Activated T-helper 17 cell treated with anti-CD3 and anti-CD28 coated beads, Interleukin-2, amount 50 U/mL, for 72 hours (primary cell): ENCODE measurements at places on chromosomes 6 and 20. TPM values are rescaled to one million over a fixed set of nuclear protein-coding genes. Genes with fewer than 3 reads are reported as not detected.

- no peak for ATAC-seq
Observed at GRCh38 chr20:51594236-51595057, 51.9 kb upstream of the NFATC2 start.

GRCh38 chr6:27505209-27506027 is 32.5 kb upstream of the ZNF184 start:
- peak; percentile 18 for ATAC-seq

- ATAC-seq: no peak
Observed at GRCh38 chr6:137734875-137735182, 132.2 kb upstream of the TNFAIP3 start.

GRCh38 chr20:59018817-59019216 is 412 bp upstream of the TUBB1 start:
- no peak for ATAC-seq

- ATAC-seq: peak; percentile 44
Observed at GRCh38 chr20:57346477-57346876, 4.6 kb upstream of the RAE1 start.

DNA sequence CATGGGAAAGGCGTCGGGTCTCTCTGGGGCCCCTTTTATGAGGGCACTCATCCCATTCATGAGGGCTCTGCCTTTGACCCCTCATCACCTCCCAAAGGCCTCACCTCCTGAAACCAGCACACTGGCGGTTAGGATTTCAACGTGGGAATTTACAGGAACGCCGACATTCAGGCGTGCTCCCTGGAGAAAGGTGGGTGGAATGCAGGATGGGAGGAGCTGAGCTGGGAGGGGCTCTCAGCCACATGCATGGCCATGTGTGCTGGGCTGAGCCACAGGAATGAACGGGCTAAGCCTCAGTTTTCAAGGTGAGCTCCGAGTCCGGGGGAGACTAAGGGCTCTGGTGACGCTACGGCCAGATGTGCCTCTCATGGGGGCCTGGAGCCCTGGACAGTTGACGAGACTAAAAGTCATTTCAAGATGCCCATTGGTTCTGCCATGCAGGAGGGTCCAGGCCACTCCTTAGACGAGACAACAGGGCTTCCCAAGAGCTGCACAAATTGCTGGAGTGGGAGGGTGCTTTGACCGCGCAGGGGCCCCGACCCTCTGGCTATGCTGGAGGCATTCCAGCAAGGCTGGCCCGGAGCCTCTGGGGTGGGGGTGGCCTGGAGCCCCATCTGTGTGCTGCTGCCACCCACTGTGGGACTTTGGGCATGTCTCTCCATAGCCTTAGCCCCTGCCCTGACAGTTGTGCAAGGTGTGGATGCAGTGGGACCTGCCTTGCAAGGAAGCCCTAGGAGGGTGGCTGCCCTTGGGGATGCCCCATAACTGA is 3.8 kb upstream of the ARFGAP1 start:
- ATAC-seq: no peak

GRCh38 chr6:136173519-136174507 is 76.3 kb downstream of the MTFR2 start:
- ATAC-seq: no peak

DNA sequence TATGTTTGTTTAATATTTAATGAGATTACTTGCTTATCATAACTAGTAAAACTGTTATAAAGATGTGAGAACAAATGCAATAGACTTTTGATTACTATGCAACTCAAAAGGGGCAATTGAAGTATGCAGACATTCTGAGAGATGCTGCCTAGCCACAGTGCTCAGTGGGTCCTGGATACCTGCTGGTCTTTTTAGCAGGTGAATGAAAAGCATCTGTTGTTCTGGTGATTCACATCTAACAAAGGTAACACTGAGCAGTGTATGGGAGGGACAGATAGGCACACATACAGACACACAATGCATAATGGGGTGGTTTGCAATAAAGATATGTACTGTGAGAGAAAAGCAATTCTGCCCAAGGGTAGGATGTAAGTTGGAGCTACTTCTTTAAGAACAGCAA is 46.9 kb downstream of the OGFRL1 start:
- no peak for ATAC-seq

GRCh38 chr20:8534368-8535160 is 402.5 kb downstream of the PLCB1 start:
- no peak for ATAC-seq

DNA sequence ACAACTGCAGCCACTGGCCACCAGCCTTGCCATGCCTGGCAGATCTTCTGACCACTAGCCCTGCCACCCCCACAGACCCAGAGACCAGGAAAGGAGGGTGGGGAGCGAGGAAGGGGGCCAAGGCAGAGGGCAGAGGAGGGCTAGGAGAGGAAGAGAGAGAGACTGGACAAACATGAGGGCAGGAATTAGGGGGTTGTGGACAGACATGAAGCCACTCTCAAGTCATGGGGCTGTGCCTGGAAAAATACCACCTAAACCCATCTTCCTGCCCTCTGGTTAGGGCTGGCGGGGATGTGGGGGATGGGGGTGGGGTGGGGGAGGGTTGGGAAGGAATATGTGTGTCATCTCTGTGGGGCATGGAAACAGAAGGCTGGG is 1.4 kb upstream of the SLC29A1 start:
- ATAC-seq: no peak

- no peak for ATAC-seq
Observed at GRCh38 chr6:158472447-158472846, 87.4 kb upstream of the TMEM181 start.

GRCh38 chr20:17684077-17684888 is 2.2 kb upstream of the RRBP1 start:
- ATAC-seq: no peak

DNA sequence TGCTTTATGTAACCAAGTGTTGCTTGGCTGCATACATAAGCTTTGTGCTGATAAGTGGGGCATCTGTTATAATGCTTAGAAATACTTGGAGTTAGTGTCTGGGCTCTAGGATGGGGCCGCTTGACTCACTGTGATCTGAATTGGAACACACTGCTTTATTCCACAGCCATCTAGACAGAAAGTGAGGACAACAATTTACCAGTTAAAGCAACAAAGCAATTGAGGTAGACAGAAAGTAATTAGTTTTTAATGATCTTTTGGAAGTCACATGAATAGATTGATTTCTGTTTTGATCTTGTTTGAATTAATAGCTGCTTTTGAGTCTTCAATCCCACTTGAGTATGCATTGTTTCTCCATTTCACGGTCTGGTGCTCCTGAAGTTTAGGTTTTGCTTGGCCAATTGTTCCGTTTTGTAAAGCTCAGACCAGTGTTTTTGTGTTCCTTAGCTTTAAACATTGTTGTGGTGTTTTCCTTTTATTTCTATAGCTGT is 157.5 kb downstream of the TRMT11 start:
- no peak for ATAC-seq

GRCh38 chr6:434051-434705 is 42.6 kb downstream of the IRF4 start:
- ATAC-seq: no peak

DNA sequence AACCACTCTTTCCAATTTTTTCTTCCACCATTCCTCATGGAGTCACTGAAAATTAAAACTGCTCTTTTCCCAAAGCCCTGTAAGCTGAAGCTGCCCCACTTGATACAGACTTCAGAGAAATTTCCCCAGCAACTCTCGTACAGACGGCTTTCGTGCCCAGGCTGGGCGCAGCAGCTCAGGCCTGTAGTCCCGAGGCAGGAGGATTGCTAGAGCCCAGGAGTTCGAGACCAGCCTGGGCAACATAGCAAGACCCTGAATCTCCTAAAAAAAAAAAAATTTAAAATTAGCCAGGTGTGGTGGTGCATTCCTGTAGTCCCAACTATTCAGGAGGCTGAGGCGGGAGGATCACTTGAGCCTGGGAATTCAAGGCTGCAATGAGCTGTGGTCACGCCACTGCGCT is 6.6 kb downstream of the PPDPF start:
- no peak for ATAC-seq

GRCh38 chr6:33633462-33634158 is 12.5 kb downstream of the ITPR3 start:
- peak; percentile 86 for ATAC-seq

- ATAC-seq: peak; percentile 93
Observed at GRCh38 chr6:13375360-13375878, 47.1 kb upstream of the TBC1D7 start.

DNA sequence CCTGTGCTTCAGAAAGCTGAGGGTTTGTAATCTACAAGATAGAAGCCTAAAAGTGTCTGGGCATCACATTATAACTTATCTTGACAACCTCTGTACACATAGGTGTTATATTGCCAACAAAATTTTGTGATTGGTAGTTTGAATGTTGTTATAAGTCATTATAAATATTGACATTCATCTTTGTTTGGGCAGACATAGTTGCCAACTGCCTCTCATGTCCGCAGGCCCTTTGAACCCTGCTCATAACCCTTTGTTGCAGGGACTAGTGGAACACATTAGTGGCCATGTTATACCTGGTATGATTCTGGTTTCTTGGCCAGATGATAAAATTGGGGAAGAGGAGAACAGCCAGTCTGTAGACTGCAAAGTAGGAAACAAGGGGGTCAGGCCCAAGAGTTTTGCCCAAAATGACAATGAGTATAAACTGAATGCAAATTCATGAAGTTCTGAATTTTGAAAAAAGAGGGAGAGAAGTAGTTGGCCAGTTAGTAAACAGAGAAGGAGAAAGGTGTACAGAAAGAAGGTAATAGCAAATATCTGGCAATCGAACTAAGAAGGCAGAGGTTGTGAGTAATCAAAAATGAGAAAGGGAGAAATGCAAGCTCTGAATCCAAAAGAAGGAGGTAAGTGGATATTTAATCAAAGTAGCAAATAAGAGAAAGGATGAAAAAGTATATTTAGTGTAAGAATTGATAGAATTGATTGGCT is 21.6 kb upstream of the LMBRD1 start:
- ATAC-seq: no peak

GRCh38 chr20:50595433-50595895 is 85.3 kb downstream of the PTPN1 start:
- no peak for ATAC-seq

- ATAC-seq: no peak
Observed at GRCh38 chr6:16446273-16446672, 207.9 kb downstream of the GMPR start.

DNA sequence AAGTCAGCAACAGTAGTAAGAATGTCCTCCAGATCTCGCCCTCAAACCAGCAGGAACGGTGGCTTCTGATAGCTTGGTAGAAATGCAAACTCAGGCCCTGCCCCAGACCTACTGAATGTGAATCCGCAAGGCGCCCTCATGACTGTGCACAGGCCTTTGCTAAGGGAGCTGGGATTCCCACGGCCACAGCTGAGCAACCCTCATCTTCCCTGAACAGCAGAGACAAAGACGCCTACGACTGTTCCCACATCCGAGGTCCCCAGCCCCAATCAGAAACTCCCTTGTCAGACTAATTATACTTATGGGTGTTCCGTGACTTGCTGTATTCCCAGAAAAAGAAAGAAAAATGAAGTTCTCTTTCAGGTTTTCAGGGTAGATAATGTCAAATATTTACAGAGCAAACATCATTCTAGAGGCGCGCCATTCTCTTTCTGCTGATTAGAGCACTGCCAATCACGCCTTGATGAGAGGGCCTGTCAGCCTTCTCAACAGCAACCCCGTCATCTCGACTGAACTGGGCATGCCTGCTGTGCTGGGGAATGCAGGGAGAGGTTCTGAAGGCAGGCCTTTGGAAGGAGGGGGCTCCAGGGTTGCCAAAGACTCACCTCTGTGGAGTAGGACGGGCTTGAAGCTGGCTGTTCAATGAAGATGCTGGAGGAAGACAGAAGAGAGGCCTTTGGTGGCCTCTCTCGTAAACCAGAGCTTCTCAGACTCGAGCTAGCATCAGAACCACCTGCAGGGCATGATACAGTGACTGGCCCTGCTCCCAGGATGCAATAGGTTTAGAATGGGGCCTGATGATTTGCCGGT is 79.9 kb downstream of the ZNF217 start:
- ATAC-seq: no peak

DNA sequence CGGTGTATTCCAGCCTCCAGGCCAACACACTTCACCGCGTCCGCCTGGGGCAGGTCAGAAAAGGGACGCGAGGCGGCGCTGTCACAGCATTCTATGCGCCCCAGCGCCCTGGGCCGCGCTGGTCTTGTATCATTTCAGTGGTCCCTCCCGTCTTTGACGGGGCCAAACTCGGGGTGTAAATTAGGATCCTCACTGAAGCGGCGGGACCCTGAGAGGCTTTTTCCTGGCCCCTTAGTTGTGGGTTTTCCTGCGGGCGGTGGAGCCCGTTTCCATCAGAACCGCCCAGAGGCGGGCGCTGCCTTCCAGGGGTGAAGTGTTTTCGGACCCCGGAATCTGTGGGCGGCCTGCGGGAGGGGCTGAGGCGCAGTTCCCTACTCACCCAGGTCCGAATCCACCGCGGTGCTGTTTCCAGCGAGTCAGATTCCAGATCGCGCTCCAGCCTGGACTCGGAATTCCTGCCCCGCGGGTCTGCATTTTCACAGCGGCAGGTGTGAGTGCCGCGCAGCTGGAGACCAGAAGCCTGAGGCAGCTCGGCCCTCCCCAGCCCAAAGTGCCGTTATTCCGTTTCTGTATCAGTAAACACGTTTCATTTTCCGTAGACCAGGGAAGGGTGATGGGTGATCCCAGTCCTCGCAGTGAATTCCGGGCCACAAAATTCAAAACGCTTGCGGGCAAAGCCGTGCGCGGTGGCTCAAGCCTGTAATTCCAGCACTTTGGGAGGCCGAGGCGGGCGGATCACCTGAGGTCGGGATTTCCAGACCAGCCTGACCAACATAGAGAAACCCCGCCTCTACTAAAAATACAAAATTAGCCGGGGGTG is 3.9 kb upstream of the MICB start:
- ATAC-seq: peak; percentile 61

DNA sequence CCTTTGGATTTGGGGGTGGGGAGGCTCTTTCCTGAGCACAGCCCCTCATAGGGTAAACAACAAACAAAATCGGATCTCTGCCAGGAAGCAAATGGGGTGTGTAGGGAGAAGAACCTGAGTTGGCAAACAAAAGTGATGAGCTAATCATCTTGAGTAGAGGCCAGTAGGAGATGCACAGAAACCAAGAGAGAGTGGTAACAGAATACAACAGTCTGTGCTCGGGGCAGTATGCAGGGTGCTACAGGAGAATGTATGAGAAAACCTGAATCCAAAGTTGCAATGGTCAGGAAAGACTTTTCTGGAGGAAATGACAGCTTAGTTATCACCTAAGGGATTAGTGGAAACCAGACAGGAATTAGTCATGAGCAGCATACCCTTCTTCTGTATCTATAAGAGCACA is 177.8 kb downstream of the CDKAL1 start:
- ATAC-seq: no peak

The TRIM40 gene
- total RNA-seq: not detected

The SLPI gene
- not detected for total RNA-seq

The SRSF12 gene
- 1.1 TPM for total RNA-seq

The GCM1 gene
- total RNA-seq: 0.11 TPM

The PTK7 gene
- 1.0 TPM for total RNA-seq

The PI16 gene
- total RNA-seq: 1.8 TPM

The CD93 gene
- 5.4 TPM for total RNA-seq

The ANKEF1 gene
- 1.2 TPM for total RNA-seq

The PPP1R3G gene
- total RNA-seq: 0.05 TPM
